Activated naive CD4-positive, alpha-beta T cell (primary cell): ENCODE measurements at places on chromosomes 6 and 20.
A peak's percentile ranks its signal among the peaks of the same experiment; 100 is the strongest.

GRCh38 chr20:40687384-40688128 lies 1.5 kb downstream of the MAFB start:
- no peak for DNase-seq

DNA sequence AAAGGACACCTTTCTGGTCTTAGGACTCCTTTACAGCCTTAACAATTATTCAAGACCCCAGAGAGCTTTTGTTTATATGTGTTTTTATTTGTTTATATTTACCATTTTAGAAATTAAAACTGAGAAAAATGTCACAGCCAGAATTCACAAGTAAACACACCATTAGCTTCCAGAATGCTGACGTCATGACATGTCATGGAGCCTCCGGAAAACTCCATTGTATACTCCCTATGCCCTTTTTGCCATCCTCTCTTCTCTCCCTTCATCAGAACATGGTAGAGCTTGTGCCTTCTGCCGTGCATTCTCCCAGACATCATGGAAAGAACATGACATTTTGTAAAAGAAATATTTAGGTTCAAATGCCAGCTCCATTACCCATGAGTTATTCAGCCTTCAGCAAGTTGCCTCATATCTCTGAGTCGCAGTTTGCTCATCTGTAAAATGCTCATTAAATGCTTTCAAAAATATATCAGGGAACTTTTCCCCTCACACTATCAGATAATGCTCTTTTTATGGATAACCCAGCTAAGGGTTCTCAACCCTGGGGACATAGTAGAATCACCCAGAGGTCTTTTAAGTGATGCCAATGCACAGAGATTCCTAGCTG lies 27.8 kb downstream of the TNFAIP3 start:
- no peak for DNase-seq

DNA sequence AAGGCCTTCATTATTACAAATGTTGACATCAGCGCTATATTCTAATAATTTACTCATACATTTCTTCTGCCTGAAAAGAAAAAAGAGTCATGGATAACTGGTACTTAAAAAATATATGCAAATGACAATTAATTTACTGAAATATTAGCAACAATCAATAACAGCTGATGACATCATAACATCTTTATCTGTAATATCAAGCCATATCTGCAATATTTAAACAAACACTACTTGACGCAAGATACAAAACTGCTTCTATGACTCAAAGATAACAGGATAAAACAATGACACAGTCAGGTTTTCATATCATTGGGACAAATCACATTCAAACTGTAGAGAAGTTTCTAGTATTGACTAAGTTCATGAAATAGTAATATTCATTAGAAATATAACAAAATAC lies 16.5 kb downstream of the HACE1 start:
- DNase-seq: no peak

DNA sequence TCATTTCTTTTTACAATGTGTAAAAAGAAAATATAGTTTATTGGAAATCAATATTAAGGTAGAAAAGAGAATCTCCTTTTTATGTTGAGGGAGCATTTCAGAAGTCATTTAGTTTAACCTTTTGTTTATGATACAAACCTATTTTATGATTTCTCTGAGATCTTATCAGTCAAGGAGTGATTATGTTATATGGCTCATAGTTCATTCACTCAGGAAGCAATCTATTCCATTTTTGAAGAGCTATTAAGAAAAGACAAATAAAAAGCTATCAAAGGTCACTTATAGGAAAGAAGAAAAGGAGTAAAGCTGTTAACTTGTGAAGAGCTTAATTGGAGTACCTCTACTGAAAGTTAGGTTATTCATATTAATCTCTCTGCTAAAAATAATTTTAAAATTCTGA lies 526.6 kb upstream of the JAG1 start:
- no peak for DNase-seq

GRCh38 chr6:145539831-145540230 lies 195.5 kb downstream of the EPM2A start:
- no peak for DNase-seq

- no peak for DNase-seq
These were observed 391.5 kb upstream of the MANEA start for GRCh38 chr6:95185874-95186273.

DNA sequence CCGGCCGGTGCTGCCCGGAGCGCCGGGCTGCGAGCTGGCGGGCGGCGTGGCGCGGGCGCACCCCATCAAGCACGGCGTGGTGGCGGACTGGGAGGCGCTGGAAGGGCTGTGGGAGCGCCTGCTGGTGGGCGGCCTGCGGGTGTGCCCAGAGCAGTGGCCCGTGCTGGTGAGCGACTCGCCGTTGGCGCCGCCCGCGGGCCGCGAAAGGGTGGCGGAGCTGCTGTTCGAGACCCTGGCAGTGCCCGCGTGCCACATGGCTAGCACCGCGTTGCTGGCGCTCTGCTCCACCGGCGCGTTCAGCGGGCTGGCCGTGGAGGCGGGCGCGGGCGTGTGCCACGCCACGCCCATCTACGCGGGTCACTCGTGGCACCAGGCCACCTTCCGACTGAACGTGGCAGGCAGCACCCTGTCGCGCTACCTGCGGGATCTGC lies 517 bp downstream of the ACTL10 start:
- DNase-seq: peak; percentile 39
